Activated naive CD4-positive, alpha-beta T cell treated with anti-CD3 and anti-CD28 coated beads, Interleukin-2, amount 50 U/mL, for 72 hours (primary cell): ENCODE measurements at places on chromosomes 6 and 20. TPM values are rescaled to one million over a fixed set of nuclear protein-coding genes. Genes with fewer than 3 reads are reported as not detected.

CRISP3 gene
- not detected for total RNA-seq

IYD gene
- not detected for total RNA-seq

KCNK16 gene
- not detected for total RNA-seq

KCNQ5 gene
- 7.3 TPM for total RNA-seq

FAM83D gene
- 18.4 TPM for total RNA-seq

SMPDL3A gene
- not detected for total RNA-seq

CAGE1 gene
- not detected for total RNA-seq

EYS gene
- total RNA-seq, result not detected

CALHM5 gene
- not detected for total RNA-seq

MROH8 gene
- 3.3 TPM for total RNA-seq

SLC52A3 gene
- total RNA-seq, result not detected

KIFC1 gene
- total RNA-seq, result 170 TPM

MYL9 gene
- 0.95 TPM for total RNA-seq

CLPSL1 gene
- total RNA-seq, result not detected

TSBP1 gene
- total RNA-seq, result not detected

SIRPD gene
- not detected for total RNA-seq

SNAP25 gene
- 0.12 TPM for total RNA-seq

RGS17 gene
- not detected for total RNA-seq

MATN4 gene
- total RNA-seq, result 1.4 TPM

ANKRD6 gene
- total RNA-seq, result 5.8 TPM
